ENCODE measurements at places on chromosomes 11 and 22. TPM values are rescaled to one million over a fixed set of nuclear protein-coding genes. Genes with fewer than 3 reads are reported as not detected.

- no peak for DNase-seq
Measured at GRCh38 chr11:7381937-7382336, 103.4 kb upstream of the OLFML1 start.

GRCh38 chr11:57460022-57460757 is at the start of gene RTN4RL2:
Gene RTN4RL2 (plus strand): TSS chr11:57460528. CDS start chr11:57460866, 338 bp downstream.
- DNase-seq, result peak; percentile 70

- no peak for DNase-seq
Measured at GRCh38 chr11:119317592-119318239, 786 bp upstream of the MCAM start.

GRCh38 chr22:22546490-22546889 is 12.6 kb downstream of the PRAME start:
- DNase-seq, result no peak

DNA sequence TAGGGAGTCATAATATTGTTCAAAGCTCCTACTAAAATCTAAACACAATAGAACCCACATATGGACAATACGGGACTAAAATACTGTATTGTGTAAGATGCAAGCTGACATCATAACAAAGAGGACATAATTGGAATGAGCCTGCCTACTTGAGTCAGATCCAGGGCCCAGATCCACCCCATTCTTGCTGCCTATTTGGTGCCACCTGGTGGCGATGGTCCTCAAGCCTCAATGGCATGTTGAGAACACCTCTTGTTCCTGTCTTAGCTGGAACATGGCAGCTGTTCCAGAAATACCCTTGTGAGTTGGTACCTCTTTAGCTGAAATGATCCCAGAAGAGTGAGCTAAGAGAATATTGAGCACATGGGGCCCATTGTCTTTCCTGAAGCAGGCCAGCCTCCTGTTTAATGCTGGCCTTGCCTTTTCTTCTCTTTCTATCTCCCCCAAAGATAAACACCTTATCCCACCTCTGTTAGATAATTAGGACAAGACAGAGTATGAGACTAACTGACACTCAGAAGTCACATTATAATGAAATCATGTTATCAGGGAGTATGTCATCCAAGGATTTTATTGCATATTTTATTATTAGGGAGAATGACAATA is 680.9 kb upstream of the ANO5 start:
- peak; percentile 18 for DNase-seq

- no peak for DNase-seq
Measured at GRCh38 chr11:3101921-3102640, 44.9 kb upstream of the CARS1 start.

GRCh38 chr11:109668973-109669634 is 247.1 kb downstream of the C11orf87 start:
- peak; percentile 10 for DNase-seq

DNA sequence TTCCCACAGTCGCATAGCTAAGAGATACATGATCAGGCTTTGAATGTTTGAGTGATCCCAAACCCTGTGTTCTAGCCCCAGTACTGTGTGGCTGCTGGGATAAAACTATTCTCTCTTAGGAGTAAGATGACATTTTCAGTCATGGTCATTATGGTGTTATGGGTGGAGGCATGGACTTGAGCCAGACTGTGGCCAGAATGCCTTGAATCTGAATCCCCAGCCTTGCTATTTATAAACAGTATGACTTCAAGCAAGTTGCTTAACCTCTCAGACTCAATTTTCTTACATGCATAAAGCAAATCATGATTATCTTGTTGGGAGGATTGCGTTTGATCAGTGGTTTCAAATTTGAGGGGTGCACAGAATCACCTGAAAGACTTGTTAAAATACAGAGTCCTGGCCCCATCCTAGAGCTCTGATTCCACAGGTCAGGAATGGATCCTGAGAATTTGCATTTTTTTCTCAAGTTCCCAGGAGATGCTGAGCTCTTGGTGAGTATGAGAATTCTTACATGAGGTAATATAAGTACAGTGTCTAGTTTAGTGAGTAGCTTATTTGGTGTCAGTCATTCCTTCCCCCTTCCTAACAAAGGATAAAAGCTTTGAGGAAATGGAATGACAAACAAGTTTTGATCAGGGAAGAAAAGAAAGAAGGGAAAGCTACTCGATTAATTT is 571.7 kb downstream of the METTL15 start:
- no peak for DNase-seq

DNA sequence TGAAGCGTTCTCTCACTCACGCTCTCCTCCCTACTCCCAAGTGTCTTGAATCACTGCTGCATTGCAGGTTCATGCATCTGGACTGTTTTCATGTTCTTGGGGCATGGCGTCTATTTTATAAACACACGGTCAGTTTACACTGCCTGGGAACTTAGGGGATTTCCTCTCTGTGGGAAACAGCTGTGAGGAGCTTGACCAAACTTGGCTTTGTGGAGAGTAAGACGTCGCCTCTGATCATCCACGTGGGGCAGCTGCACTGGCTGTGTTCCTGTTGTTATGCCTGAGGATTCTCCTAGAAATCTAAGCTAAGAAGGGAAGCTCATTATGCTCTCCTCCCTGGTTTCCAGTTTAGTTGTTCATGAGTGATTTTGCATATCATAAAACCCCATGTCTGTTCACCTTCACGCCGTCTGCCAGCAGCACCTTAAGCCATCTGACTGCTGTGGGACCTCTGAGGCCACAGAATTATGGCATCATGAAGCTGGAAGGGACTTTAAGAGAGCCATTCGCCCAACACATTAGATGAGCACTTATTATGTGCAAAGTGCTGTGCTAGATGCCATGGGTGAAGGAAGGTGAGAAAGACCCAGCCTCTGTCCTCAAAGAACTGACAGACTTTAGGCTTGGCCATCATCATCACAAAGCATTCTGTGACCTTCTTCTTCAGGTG is 38.8 kb upstream of the POU2AF1 start:
- peak; percentile 98 for DNase-seq

Gene CARD18
- 0.13 TPM for total RNA-seq

DNA sequence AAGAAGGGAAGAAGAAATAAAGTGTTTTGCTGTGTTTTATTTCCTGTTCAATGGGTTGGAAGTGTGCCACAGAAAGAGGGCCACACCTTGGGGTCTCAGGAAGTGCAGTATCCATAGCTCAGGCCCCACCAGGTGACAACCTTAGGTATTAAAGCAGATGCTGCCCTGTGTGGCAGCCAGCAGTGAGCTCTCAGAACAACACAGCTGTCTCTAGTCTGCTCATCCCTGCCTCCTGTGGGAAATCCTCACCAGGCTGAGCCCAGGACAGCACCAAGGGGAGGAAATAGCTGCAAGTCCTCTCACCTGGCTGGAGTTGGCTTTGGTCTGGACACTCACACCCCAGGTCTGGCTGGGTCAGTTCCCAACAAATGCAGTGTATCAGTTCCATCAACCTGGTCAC is 25.1 kb downstream of the ARL14EP start:
- no peak for DNase-seq

Gene MYO18B
- 80.6 TPM for total RNA-seq

- DNase-seq, result peak; percentile 95
Measured at GRCh38 chr11:130831506-130831905, 84.8 kb downstream of the SNX19 start.

DNA sequence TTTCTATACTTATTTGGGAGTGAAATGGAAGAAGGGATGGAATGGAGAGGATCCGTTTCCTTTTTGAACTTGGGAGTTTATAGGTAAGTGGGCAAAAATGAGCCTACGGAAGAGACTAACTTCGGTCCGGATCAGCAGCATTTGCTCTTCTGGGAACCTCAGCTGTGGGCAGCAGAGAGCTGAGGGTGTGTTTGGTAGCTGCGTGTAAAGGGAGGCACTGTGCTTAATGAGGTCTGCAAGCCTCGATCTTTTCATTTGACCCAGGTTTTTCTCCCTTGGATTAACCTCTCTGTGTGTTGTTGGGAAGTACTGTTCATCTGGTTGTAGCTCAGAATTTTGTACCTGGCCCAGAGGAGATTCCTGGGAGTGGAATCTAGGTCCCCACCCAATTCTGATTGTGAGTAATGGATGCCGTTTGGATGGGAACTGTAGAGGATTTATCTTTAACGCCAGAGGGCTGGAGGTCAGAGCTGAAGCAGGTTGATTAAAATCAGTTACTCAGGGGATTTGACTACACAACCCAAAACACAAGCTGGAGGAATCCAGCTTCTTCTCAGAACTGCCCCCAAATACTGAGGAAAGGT is 201.6 kb upstream of the SORL1-AS1 start:
- no peak for DNase-seq

- peak; percentile 91 for DNase-seq
Measured at GRCh38 chr22:47533961-47534803, 771.7 kb downstream of the TBC1D22A start.

Gene OR5A1
- total RNA-seq, result not detected

DNA sequence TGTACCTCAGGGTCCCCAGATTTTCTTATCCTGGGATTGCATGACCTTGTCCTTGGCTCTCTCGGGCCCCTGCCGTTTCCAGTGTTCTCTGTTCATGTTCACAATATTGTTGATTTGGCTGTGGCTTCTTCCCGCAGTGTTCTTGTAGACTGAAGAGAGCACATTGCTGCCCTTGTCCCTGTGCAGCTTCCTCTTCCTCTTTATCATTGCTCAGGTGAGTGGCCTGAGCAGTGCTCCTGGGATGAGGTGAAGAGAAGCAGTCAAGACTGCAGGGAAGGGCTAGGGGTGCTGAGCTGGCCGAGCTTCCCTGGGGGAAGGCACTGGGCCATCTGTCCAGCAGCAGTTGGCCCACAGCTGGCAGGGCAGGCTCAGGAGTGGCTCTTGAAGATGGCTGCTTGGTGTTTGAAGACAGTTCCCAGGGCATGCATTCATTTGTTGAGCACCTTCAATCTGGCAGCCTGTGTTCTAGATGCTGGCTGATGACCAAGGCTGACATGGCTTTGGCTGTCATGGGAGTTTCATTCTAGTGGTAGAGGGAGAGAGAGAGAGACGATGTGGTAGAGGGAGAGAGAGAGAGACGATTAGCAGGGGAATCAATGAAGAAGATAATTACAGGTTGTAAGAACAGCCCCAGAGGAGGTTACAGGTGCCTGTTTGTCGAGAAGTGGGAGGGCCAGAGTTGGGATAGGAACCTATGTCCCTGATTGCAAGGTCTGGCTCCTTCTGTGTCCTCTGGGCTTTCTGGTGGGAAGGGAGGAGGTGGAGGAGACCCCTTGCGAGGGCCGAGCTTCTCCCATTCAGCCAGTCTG is 17.4 kb downstream of the BMAL1 start:
- no peak for DNase-seq

Data from muscle of leg (tissue), 16 donors.